Activated T-helper 1 cell treated with anti-CD3 and anti-CD28 coated beads, Interleukin-12 subunit alpha, Interleukin-12 subunit beta, Interleukin-2, Interleukin-4 antibody, amounts not matched to agents 30 ng/mL and 10 ng/mL and 1 ng/mL, durations not matched to agents 14 hours and 24 hours and 36 hours (primary cell): ENCODE measurements at places on chromosomes 3 and 15.

DNA sequence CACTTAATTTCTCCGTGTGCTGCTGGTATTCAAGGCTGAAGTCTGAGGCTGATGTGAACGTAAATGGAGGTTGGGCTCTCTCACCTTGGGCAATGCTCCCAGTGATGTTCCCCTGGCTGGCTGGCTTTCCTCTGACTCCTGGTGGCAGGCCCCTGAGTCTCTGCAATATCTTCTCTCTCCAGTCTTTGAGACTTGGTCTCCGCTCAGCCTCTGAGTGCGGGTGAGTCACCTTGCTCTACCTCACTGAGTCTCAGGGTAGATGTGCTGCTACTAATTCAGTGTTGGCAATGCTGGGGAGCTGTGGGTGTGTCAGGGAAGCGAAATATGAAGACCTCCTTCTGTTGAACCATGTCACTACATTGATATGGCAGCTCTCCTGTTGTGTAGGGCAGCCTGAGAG, 31.3 kb upstream of the TRIM59 start:
- DNase-seq: no peak

DNA sequence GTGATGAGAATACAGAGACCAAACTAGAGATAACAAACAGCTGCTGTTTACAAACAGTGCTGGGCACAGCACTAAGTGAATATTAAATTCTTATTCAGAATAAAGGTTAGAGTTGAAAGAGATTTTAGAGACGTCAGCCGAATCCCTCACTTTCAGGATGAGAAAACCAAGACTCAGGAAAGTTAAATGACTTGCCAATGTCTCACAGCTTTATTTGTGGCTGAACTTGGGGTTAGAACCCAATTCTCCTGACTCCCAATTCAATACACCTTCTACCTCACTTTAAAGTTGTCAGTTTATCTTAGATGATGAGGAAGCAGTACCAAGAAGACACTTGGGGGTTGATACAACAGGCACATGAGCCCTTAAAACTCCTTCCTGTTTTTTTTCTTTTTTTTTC, 180.9 kb downstream of the GAP43 start:
- DNase-seq: no peak

DNA sequence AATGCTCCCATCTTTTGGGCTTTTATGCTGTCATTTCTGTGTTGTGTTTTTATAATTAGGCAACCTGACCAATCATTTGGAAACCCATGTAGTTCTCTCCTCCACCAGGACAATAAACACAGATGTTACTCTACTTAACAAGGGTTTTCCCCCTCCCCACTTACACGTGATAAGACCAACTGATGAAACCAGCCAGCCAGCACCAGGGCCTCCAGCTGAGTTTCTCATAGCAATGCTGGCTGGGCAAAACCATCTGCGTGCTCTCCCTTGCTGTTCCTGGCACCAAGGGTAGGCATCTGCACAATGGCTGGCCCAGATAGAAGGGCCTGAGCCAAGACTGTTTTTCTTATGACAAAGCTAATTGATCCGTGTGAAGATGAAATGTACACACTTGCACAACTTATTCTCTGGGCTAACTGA, 310.4 kb downstream of the PLCL2 start:
- no peak for DNase-seq

- no peak for DNase-seq
Observed at GRCh38 chr15:79329171-79329611, 18.3 kb downstream of the TMED3 start.

GRCh38 chr3:125140011-125140817, 72.3 kb downstream of the SLC12A8 start:
- DNase-seq: no peak

GRCh38 chr3:109091846-109092245, 26.1 kb downstream of the MORC1 start:
- DNase-seq: no peak

GRCh38 chr3:174613173-174613572, 246.0 kb upstream of the NAALADL2 start:
- DNase-seq: no peak

DNA sequence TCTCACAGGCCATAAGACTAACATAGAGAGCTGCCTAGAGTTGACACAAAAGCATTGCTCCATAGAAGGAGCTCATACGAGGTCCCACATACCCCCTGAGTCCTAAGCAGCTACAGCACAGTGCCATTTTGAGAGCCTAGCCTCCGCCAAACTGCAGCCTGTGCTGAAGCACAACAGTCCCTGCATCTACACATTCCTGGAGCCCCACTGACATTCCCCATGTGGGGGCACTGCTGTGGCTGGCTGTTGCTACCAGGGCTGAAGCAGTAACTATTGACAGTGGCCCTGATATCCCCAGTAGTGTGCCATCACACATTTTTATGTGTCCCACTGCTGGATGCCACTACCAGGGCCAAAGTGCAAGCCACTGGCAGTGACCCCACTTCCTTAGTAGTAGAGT, 80.3 kb downstream of the CERS3 start:
- no peak for DNase-seq

DNA sequence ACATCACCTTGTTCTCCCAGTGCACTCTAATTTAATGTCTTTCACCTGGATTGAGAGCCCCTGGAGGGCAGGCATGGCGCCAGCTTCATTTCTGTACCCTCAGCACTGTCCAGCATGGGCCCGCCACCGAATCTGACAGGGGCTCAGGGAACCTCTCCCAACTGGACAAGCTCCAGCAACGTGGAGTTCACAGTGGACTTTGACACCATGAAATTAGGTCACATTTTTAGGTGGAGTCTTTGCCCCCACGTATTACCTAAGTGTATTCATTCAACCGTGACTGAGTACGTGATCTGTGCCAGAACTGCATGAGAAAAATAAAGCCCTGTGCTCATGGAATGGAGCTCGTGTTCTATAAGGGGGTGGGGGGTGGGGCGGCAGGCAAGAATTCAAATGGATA, 94.1 kb upstream of the ATP2B2 start:
- no peak for DNase-seq

GRCh38 chr3:100588251-100588650, 21.1 kb upstream of the ADGRG7 start:
- no peak for DNase-seq

GRCh38 chr15:40536501-40536900, 28.3 kb downstream of the CCDC32 start:
- no peak for DNase-seq

GRCh38 chr15:72306211-72306785, 13.7 kb downstream of the CELF6 start:
- peak; percentile 55 for DNase-seq
